ENCODE measurements at places on chromosomes 1 and 21.

GRCh38 chr1:203172184-203173010 is 3.2 kb downstream of the MYBPH start:
- DNase-seq: peak; percentile 64

DNA sequence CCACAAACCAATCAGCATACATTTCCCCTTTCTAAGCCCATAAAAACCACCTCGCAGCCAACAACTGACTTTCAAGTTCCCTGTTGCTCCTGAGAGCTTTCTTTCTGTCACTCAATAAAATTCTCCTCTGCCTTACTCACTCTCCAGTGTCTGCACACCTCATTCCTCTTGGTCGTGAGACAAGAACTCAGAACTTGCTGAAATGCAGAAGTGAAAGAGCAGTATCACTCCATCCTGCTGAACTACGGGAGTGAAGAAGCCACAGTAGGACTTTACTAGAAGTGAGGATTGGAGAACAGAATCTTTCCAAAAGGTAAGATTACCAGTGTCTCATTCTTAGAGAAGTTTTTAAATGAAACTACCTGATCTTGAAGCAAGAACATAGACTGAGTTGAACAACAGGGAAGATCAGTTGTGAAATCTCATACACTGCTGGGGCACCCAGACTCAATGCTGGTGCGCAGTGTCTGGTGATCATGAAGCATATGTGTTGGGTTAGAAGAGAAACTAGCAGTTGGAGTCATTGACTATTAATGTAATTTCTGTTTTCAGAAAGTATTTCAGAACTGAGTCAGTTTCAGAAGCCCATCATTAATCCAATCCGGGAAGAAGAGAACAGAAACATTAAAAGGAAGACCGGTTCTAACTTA is 726.9 kb upstream of the TMPRSS15 start:
- no peak for DNase-seq

GRCh38 chr1:106325600-106325999 is 730.9 kb upstream of the PRMT6 start:
- no peak for DNase-seq

DNA sequence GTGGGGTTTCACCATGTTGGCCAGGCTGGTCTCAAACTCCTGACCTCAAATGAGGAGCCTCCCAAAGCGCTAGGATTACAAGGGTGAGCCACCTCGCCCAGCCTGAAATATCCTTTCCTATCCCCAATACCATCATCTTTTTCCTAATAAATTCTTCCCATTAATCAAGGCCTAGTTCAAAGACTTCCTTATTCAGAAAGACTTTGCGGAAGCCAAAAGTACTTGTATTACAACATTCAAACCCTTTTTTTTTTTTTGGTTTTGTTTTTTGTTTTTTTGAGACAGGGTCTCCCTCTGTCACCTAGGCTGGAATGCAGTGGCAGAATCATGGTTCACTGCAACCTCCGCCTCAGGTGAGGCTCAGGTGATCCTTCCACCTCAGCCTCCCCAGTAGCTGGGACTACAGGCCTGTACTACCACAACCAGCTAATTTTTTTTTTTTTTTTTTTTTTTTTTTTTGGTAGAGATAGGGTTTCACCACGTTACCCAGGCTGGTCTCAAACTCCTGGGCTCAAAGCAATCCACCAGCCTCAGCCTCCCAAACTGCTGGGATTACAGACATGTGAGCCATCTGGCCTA is 7.6 kb downstream of the SLC19A2 start:
- DNase-seq: no peak

DNA sequence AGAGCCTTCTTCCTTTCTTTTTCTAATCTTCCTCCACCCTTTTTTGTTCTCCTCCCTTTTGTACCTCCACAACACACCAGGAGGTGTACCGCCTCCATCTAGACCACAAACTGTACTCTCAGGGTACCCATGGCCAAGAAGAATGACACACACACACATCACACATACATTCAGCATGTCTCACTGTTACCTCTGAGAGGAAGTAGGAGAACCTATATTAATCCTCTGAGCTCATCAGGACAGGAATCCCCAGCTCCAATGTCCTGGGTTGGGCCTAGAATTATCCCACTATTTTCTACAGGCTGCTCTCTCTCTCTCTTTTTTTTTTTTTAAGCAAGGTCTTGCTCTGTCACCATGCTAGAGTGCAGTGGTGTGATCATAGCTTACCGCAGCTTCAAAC is 36.7 kb downstream of the ATP2B4 start:
- DNase-seq: no peak

- no peak for DNase-seq
Observed at GRCh38 chr21:27681841-27682240, 715.0 kb upstream of the ADAMTS5 start.

DNA sequence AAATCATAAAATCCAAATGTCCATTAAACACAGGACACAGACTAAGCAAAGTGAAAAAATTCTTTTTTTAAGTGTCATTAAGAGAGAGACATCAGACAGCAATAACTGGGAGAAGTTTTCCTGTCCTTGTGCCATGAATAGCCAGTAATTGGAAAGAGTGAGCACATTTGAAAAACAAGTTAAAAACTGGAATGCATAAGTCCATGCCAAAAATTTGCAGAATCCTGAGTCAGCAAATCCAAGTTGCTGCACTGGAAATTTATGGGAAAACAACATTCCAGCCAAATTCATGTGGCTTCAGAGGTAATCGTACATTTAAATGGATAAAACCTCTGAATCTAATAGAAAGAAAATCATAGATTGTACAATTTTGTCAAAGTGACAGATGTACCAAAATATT is 291.4 kb downstream of the LRRC40 start:
- DNase-seq: no peak

GRCh38 chr1:9363061-9363471 is 70.4 kb downstream of the SPSB1 start:
- DNase-seq: no peak

- DNase-seq: no peak
Observed at GRCh38 chr1:116983678-116984077, 17.9 kb upstream of the CD101 start.

- DNase-seq: no peak
Observed at GRCh38 chr1:121417325-121417923, 232.6 kb downstream of the SRGAP2C start.

- no peak for DNase-seq
Observed at GRCh38 chr1:66452162-66452561, 81.8 kb upstream of the SGIP1 start.

- DNase-seq: no peak
Observed at GRCh38 chr1:84918726-84919336, 25.8 kb upstream of the LPAR3 start.

DNA sequence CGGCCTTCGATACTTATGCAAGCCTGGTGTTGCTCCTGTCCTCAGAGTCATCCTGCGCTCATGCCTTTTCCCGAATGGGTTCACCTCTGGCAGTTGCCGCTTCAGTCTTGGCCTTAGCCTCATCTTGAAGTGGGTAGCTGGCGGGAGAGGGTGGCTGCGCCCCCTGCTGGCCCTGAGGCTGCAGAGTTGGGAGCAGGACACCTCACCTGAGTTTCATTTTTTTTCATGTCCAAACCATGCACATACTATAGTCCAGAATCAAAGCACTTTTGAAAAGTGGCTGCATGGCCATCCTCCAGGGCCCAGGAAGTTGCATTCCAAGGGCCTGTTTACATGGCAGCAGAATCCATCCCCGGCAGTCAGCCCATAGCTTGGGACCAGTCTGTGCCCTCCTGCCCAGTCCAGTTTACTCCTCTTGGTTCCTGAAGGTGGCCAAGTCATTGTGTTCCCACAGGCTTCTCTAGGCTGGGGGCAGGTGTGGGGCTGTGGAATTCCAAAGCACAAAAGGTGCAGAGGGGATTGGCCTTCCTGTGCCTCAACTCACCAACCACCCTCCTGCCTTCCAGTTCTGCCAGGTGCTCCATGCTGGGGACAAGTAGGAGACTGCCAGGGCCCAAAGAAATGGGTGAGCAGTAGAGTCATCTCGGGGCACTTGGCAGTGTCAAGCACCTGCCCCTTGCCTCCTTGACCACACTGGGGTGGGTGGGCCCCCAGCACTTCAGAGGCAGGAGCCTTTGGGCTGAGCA is 44.0 kb downstream of the YARS1 start:
- DNase-seq: peak; percentile 79

- no peak for DNase-seq
Observed at GRCh38 chr1:193520472-193520871, 334.1 kb upstream of the B3GALT2 start.

GRCh38 chr1:224719716-224720115 is 103.6 kb downstream of the CNIH3 start:
- DNase-seq: no peak

- no peak for DNase-seq
Observed at GRCh38 chr1:27325286-27325685, 3.3 kb downstream of the TMEM222 start.

- DNase-seq: no peak
Observed at GRCh38 chr1:99726407-99726806, 40.0 kb downstream of the FRRS1 start.

DNA sequence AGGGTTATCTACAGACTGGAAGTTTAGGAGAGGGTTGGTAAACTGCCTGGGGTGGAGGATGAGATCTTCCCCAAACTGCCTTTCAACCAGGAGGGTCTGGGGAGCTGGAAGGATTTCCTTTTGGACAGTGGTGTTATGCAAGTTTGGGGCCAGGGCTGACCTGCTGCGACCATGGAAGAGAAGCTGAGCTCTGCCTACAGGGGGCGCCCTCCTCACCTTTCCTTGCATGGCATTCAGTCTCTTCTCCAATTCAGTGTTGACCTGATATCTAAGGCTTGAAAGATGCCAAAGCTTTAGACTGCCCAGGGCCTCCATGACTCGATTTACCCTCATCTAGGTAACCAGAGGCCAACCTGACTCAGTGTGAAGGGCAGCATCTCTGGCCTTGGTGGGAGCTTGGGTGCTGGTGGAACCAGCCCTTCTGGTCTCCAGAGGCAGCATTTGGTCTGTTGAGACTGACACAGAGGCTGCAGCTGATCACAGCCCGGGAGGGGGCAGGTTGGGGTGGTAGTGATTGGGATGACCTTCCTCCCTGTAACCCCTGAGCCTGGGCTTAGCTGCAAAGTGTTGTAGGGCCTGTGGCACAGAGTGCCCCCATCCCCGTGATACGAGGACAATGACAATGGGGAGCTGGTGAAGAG is 170.0 kb downstream of the GRIK3 start:
- peak; percentile 55 for DNase-seq

GRCh38 chr1:228650141-228650540 is 85.1 kb upstream of the RHOU start:
- DNase-seq: peak; percentile 19

DNA sequence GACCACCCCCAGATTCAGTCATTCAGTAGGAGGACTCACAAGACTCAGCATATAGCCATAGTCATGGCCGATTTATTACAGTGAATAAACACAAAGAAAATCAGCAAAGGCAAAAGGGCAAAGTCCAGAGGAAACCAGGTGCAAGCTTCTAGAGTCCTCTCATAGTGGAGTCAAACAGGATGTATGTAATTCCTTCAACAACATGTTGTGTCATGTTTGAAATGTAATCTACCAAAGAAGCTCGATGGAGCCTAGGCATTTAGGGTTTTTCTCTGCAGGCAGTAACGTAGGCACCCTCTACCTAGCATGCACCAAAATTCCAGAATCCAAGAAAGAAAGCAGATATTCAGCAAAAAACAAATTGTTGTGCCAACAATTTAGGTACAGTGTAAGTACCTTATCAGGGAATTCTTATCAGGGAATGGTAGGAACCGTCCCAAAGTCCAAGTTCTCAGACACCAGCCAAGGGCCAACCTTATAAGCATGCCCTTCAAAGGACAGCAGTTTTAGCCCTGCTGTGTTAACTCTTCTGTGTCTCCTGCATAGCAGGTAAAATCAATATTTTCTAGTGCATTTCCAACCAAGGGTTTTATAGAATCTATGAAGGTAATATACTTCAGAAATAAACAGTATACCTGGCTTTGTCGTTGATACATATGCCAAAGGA is 16.1 kb upstream of the SLAMF6 start:
- no peak for DNase-seq

DNA sequence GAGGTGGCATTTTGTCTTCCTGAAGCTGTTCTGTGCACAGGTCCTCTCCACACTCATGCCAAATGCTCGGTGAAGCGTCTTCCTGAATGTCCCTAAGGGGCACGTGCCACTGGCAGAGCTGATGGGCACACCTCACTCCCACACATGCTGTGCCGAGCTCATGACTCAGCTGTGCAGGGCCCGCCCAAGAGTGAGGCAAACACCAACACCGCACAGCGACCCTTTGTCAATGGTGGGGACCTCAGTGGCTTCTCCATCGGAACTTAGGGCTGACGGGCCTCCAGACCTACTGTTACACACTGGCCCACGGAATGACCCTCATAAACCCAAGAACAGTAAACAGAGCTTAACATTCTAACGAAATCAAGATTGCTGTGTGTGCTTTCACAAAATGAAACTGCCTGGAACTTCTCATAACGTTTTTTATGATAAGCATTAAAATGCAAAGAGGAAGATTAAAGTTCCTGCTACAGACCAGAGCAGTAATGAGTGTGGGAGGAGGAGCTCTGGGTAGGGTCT is 89.3 kb downstream of the SIM2 start:
- DNase-seq: no peak

GRCh38 chr21:42221581-42222345 is 2.8 kb downstream of the ABCG1 start:
- peak; percentile 15 for DNase-seq

- peak; percentile 50 for DNase-seq
Observed at GRCh38 chr1:8858888-8859706, 19.4 kb downstream of the ENO1 start.

DNA sequence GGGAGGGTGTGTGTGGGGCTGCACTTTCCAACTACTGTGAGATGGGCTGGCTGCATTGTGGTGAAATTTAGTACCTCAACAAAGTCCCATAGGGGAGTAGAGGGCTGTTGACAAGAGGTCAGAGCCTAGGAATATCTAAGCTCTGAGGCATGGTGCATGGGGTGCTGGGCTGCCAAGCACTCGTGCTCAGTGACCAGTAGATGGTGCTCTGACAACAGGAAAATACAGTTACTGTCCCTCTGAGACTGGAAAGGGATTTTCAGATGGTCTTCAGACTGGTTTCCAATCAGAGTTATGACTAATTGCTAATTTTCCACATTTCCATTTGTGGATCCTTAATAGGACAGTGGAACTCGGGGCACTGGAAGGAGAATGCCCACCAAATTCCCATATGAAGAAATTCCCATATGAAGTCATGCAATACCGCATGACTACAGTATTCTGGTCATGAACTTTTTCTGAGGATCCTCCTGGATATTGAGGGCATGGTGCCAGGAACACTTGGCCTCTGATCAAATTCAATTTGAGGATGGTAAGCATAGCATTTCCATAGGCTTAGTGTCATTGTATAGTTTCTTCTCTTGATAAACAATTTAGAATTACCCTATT is 4.1 kb upstream of the CACNA1E start:
- DNase-seq: no peak

- no peak for DNase-seq
Observed at GRCh38 chr1:115084902-115085511, 4.3 kb downstream of the TSPAN2 start.

GRCh38 chr1:162070825-162071224 is 1.3 kb downstream of the NOS1AP start:
- DNase-seq: no peak

GRCh38 chr1:100362821-100363466 is 10.6 kb downstream of the CDC14A start:
- DNase-seq: no peak

GRCh38 chr1:107291987-107292386 is 151.1 kb downstream of the NTNG1 start:
- DNase-seq: no peak

- no peak for DNase-seq
Observed at GRCh38 chr1:180157108-180157507, 2.4 kb downstream of the QSOX1 start.

GRCh38 chr1:9687120-9687873 is 35.8 kb downstream of the PIK3CD start:
- peak; percentile 68 for DNase-seq

- no peak for DNase-seq
Observed at GRCh38 chr1:172700556-172700955, 41.7 kb downstream of the FASLG start.
